Upper lobe of left lung (tissue), 6 donors: ENCODE measurements at places on chromosomes 12 and 14. TPM values are rescaled to one million over a fixed set of nuclear protein-coding genes. Genes with fewer than 3 reads are reported as not detected.

- no peak for DNase-seq
Observed at GRCh38 chr12:3771853-3772252, 18.9 kb upstream of the CRACR2A start.

DCN gene
- 661 TPM for total RNA-seq

PPP1R1A gene
- total RNA-seq = 0.30 TPM

DNA sequence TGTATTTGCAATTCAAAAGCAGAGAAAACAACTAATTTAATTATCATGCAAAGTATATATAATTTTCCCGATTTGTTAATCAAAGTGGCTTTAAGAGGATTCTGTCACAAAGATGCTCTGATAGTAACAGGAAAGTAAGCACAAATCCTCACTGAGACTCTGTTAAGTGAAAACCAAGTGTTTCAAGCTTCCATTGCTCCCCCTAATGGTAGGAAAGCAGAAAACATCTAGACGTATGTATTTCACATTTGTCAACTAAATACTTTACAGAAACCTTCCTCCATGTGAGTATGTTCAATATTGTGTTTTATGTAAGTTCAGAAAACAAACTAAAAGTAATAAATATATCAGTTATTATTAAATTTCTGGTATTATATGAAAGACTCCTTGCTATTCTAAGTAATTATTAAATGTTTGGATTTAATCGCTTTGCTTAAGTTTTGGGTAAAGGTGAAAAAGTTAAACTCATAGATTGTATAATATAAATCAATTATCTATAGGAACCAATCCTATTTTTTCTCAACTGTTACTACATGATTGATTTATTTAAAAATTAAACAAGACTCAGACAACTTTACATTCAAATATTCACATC lies 1.5 kb upstream of the NTS start:
- DNase-seq = no peak
